ENCODE measurements at places on chromosomes 12 and 14. TPM values are rescaled to one million over a fixed set of nuclear protein-coding genes. Genes with fewer than 3 reads are reported as not detected.
A peak's percentile ranks its signal among the peaks of the same experiment; 100 is the strongest.

The PLEK2 gene
- 4.2 TPM for polyA plus RNA-seq

GRCh38 chr12:54465857-54466523 lies 7.4 kb downstream of the GTSF1 start:
- H3K4me1 ChIP-seq = no peaks in the 10 kb centered on the region
- no peaks in the 10 kb centered on the region for H3K36me3 ChIP-seq
- no peak for DNase-seq
- no peak overlapping the region for H3K27ac ChIP-seq
- H3K27me3 ChIP-seq = no peaks in the 10 kb centered on the region
- H3K4me3 ChIP-seq = no peak overlapping the region

- H3K27me3 ChIP-seq = no peaks in the 10 kb centered on the region
- DNase-seq = no peak
- no peak overlapping the region for H3K27ac ChIP-seq
- no peaks in the 10 kb centered on the region for H3K36me3 ChIP-seq
- H3K4me3 ChIP-seq = no peak overlapping the region
- H3K4me1 ChIP-seq = no peaks in the 10 kb centered on the region
These were observed 131.8 kb downstream of the KITLG start for GRCh38 chr12:88448337-88448915.

DNA sequence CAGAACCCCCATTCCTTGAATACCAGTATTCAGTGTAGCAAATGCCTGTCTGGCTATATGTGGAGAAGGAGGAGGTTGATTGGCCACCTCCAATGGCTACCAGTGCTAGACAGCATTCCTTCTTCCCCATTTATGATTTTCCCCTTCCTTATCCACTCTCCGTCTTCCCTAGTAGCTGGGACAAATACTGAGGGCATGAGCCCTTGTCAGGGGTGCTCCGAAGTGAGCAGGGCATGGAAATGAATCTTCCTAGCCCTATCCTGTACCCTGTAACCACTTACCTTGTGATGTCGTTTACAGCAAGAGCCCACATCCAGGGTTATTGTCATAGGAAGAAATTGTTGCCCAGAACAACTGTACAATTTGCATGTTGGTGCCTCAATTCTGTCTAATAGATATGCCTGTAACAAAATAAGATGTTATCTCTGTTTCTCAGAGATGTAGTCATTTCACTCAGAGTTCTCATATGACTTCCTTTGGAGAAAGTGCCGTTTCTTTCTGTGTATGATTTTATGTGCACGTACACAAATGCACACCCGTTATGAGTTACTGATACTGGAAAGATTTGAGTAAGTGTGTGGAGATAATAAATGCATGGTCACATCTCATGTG lies 423.7 kb downstream of the EGLN3 start:
- H3K4me3 ChIP-seq = no peak overlapping the region
- H3K27me3 ChIP-seq = no peaks in the 10 kb centered on the region
- no peak overlapping the region for H3K27ac ChIP-seq
- no peaks in the 10 kb centered on the region for H3K4me1 ChIP-seq
- no peak for DNase-seq

The RALGAPA1 gene
- 9.4 TPM for polyA plus RNA-seq

The CLEC1A gene
- polyA plus RNA-seq = 9.9 TPM

- no peak overlapping the region for H3K27ac ChIP-seq
- H3K4me1 ChIP-seq = peaks cover 11% of the 10 kb centered on the region
- H3K27me3 ChIP-seq = no peaks in the 10 kb centered on the region
- peaks cover 2% of the 10 kb centered on the region for H3K36me3 ChIP-seq
- no peak overlapping the region for H3K4me3 ChIP-seq
- peak; percentile 21 for DNase-seq
These were observed 7.3 kb downstream of the C2CD5 start for GRCh38 chr12:22536971-22537544.

DNA sequence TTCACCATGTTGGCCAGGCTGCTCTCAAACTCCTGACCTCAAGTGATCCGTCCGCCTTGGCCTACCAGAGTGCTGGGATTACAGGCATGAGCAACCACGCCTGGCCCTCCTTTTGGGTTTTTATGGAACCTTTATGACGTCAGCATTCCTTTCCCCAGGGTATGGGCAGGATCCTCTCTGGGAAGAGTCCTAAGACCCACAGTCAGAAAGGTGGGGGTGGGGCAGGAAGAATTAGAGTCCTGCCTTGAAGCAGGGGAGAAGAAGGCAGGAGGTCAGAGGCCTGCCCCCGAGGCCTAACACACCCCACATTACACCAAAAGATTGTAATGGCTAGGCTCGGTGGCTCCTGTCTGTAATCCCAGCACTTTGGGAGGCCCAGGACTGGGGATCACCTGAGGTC lies 30.8 kb upstream of the CDK17 start:
- no peak for DNase-seq
- no peak overlapping the region for H3K27ac ChIP-seq
- no peaks in the 10 kb centered on the region for H3K4me1 ChIP-seq
- H3K27me3 ChIP-seq = no peaks in the 10 kb centered on the region
- H3K4me3 ChIP-seq = no peak overlapping the region

The ATG2B gene
- 3.6 TPM for polyA plus RNA-seq

- H3K27ac ChIP-seq = no peak overlapping the region
- no peaks in the 10 kb centered on the region for H3K36me3 ChIP-seq
- no peaks in the 10 kb centered on the region for H3K4me1 ChIP-seq
- no peaks in the 10 kb centered on the region for H3K27me3 ChIP-seq
- no peak overlapping the region for H3K4me3 ChIP-seq
These were observed 437.9 kb downstream of the BCL11B start for GRCh38 chr14:98834119-98834518.

The TMEM119 gene
- 14.4 TPM for polyA plus RNA-seq

DNA sequence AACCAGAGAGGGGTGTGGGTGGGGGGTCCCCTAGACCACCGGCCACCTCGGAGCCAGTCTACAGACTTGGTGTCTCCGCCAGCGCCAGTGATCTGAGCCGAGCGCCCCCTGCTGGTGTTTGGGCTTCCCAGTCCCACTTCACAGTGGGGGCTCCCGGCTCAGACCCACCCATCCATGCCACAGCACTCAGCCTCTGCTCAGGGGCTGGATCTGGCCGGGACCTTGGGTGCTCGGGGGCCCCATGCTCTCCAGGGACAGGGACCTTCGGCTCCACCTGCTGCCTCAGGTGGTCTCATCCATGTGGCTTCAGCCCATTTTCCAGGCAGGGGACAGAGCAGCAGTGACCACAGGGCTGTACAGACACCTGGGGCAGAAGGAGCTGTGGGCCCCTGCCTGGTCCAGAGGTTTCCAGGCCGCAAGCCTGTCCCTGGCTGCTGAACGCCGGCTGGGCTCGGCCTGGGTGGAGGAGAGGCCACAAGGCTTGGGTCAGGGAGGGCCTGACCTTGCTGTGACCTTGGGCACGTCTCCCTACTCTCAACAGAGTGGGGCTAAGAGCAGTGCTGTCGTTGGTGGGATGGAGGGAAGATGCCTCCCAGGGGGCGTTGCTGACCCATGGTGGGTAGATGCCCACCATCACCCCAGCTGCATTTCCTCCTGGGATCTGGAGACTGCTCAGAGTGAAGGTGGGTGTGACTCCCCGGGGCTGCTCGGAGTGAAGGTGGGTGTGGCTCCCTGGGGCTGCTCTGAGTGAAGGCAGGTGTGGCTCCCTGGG lies 86.3 kb downstream of the KIF26A start:
- H3K27ac ChIP-seq = no peak overlapping the region
- no peaks in the 10 kb centered on the region for H3K27me3 ChIP-seq
- H3K4me1 ChIP-seq = peaks cover 25% of the 10 kb centered on the region
- DNase-seq = no peak

The PTPRO gene
- polyA plus RNA-seq = 4.1 TPM

DNA sequence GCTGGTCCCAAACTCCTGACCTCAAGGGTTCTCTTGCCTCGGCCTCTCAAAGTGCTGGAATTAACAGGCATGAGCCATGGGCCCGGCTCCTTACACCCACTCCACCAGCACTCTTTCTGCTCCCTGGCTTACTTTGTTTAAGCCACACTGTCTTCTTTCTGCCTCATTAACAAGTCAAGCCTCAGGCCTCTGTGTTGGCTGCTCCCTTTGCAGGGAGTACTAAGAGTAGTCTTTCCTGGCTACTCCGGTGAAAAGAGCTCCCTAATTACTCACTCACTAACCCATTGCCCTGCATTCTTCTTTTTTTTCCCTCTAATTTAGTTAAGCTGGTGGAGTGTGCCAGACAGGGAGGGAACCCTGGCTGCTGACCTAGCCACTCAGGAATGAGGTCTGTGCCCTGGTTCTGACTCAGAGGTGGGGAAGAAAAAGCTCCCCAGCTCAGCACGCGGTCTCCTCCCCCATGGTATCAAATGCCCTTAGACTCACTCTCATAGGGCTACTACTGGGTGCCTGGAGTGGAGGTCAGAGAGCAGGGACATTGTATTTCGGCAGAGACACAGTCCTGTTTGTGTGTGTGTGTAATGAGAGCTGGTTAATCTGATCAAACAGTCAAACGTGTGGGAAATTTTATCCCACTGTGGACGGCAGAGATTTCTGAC lies 19.8 kb downstream of the GALNT6 start:
- no peaks in the 10 kb centered on the region for H3K27me3 ChIP-seq
- no peak overlapping the region for H3K27ac ChIP-seq
- H3K4me3 ChIP-seq = no peak overlapping the region

The NYNRIN gene
- polyA plus RNA-seq = 2.9 TPM

The ITPR2 gene
- polyA plus RNA-seq = 4.1 TPM

The BCL11B gene
- polyA plus RNA-seq = 0.20 TPM

The POTEM gene
- not detected for polyA plus RNA-seq

The LRRK2 gene
- polyA plus RNA-seq = 124 TPM

GRCh38 chr14:90428676-90429075 lies 31.8 kb downstream of the CALM1 start:
- H3K36me3 ChIP-seq = no peaks in the 10 kb centered on the region
- DNase-seq = no peak
- no peaks in the 10 kb centered on the region for H3K27me3 ChIP-seq

The DIO3 gene
- 1.5 TPM for polyA plus RNA-seq

- no peaks in the 10 kb centered on the region for H3K27me3 ChIP-seq
- peaks cover 4% of the 10 kb centered on the region for H3K4me1 ChIP-seq
- H3K27ac ChIP-seq = no peak overlapping the region
- no peaks in the 10 kb centered on the region for H3K36me3 ChIP-seq
- DNase-seq = no peak
These were observed 89.7 kb downstream of the ESRRB start for GRCh38 chr14:76465664-76466063.

GRCh38 chr12:45626965-45627364 lies 102.5 kb upstream of the ARID2 start:
- H3K27ac ChIP-seq = no peak overlapping the region
- no peaks in the 10 kb centered on the region for H3K4me1 ChIP-seq
- no peaks in the 10 kb centered on the region for H3K36me3 ChIP-seq
- no peak for DNase-seq
- H3K27me3 ChIP-seq = no peaks in the 10 kb centered on the region
- no peak overlapping the region for H3K4me3 ChIP-seq
